ENCODE measurements at places on chromosomes 1 and 21. TPM values are rescaled to one million over a fixed set of nuclear protein-coding genes. Genes with fewer than 3 reads are reported as not detected.

The CFHR1 gene
- not detected for total RNA-seq

The TNFRSF25 gene
- 4.6 TPM for total RNA-seq

The MX2 gene
- 0.47 TPM for total RNA-seq

The ATP8B2 gene
- 77.0 TPM for total RNA-seq

The KIF17 gene
- total RNA-seq = 0.60 TPM

The STXBP3 gene
- 28.9 TPM for total RNA-seq

The NR1I3 gene
- total RNA-seq = not detected

The LCE1B gene
- total RNA-seq = not detected

The ATP1A4 gene
- not detected for total RNA-seq

The PEAR1 gene
- total RNA-seq = 20.1 TPM

The RGS16 gene
- total RNA-seq = 0.23 TPM

The SIKE1 gene
- total RNA-seq = 48.0 TPM

The OR2T3 gene
- total RNA-seq = not detected

The KRTAP7-1 gene
- not detected for total RNA-seq

The CCDC30 gene
- total RNA-seq = 0.47 TPM

The RYR2 gene
- 0.09 TPM for total RNA-seq

The MYBPH gene
- 0.93 TPM for total RNA-seq

The C8B gene
- not detected for total RNA-seq

The PKP1 gene
- total RNA-seq = not detected

The ASCL5 gene
- not detected for total RNA-seq

The SPATA45 gene
- not detected for total RNA-seq

The USH2A gene
- total RNA-seq = not detected

The PROX1 gene
- total RNA-seq = 0.09 TPM

The SPRR2A gene
- total RNA-seq = not detected

The FRRS1 gene
- total RNA-seq = 16.6 TPM

The AQP10 gene
- total RNA-seq = not detected

The HTR6 gene
- total RNA-seq = not detected

The A3GALT2 gene
- total RNA-seq = not detected

The OTUD7B gene
- total RNA-seq = 7.0 TPM

The RGS8 gene
- total RNA-seq = not detected

The OR2L2 gene
- not detected for total RNA-seq

The FHL3 gene
- total RNA-seq = 51.1 TPM

The NBPF6 gene
- not detected for total RNA-seq

The IFI44L gene
- total RNA-seq = 1.1 TPM

The EFNA3 gene
- 2.3 TPM for total RNA-seq

The FCRL4 gene
- total RNA-seq = not detected

The SPATA1 gene
- 0.85 TPM for total RNA-seq

The GPN2 gene
- 8.5 TPM for total RNA-seq

The CENPF gene
- total RNA-seq = 1.9 TPM

The ZMYND12 gene
- total RNA-seq = 3.8 TPM

The PTGFRN gene
- 58.3 TPM for total RNA-seq

The MTHFR gene
- 20.1 TPM for total RNA-seq

The FNBP1L gene
- total RNA-seq = 11.8 TPM

The PRKAB2 gene
- total RNA-seq = 7.1 TPM

The PLA2G2D gene
- total RNA-seq = not detected

The ADORA1 gene
- total RNA-seq = 1.5 TPM

The HORMAD1 gene
- not detected for total RNA-seq

The PRELP gene
- 0.26 TPM for total RNA-seq

The LIN28A gene
- total RNA-seq = not detected

The DCDC2B gene
- not detected for total RNA-seq

The RIPK4 gene
- total RNA-seq = under 0.01 TPM

The OR2T11 gene
- not detected for total RNA-seq
